ENCODE measurements at places on chromosomes 3 and 15.

DNA sequence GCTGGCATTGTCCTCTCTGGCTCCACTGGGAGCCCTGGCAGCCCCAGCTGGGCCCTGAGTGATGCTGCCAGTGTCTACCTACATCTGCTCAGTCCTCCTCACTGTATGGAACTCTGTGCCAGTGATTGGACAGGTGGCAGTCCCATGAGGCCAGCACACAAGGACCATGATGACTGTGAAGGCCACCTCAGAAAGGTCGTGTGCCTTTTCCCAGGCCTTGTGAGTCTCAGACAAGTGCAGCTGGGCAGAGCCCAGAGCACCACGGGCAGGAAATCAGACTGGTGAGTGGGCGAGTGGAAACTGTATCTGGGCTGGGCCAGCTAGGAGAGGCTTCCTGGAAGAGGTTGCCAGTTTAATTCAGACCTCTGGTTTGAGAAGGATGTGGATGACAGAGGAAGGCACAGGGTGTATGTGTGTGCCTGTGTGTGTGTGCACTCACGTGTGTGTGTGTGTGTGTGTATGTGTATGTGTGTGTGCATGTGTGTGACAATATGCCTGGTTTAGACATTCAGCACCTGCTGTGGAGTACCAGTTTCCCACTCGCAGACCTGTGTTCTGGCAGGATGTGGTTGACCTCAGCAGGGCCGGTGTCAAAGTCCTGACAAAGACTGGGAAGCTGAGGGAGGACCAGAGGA lies 7.0 kb downstream of the MAPKAPK3 start:
- DNase-seq, result no peak

DNA sequence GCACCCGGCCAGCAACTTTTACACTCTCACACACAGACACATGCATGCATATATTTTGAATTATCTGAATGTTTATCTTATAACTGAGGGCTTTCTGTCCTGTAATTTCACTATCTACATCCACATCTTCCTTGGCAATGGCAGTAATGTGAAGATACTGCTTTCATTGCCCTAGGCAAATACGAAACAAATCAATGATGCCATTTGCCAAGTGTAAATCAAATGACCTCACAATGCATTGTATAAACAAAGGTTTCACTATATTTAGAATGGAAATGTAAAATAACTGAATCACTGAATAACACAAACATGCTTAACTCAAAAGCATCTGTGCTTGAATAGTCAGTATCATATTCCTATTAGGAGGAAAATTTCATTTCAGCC lies 455.6 kb downstream of the TBL1XR1 start:
- no peak for DNase-seq

- no peak for DNase-seq
These were observed 34.7 kb downstream of the MOBP start for GRCh38 chr3:39501968-39502837.

GRCh38 chr3:187909866-187910265 lies 164.6 kb upstream of the BCL6 start:
- no peak for DNase-seq

GRCh38 chr15:58267051-58267450 lies 128.9 kb downstream of the AQP9 start:
- no peak for DNase-seq

DNA sequence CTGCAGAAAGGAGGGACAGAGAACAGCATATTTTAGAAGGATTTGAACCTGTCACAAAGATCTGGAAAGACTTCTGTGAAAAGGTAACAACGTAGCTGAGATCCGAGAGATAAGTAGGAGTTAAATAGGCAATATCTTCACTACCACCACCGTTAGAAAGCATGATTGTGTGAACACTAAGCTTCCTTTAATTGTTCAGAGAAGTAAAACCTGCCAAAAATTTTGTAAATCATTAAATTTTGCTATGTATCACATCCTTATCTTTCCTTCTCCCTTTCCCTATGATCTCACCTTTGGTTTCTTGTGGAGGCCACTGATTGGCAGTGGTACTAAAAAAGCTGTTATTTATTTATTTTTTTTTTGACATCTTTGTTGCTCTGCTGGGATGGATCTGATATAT lies 346.9 kb downstream of the NLGN1 start:
- DNase-seq, result no peak

- DNase-seq, result no peak
These were observed 16.4 kb downstream of the SLCO2A1 start for GRCh38 chr3:134013280-134013679.

DNA sequence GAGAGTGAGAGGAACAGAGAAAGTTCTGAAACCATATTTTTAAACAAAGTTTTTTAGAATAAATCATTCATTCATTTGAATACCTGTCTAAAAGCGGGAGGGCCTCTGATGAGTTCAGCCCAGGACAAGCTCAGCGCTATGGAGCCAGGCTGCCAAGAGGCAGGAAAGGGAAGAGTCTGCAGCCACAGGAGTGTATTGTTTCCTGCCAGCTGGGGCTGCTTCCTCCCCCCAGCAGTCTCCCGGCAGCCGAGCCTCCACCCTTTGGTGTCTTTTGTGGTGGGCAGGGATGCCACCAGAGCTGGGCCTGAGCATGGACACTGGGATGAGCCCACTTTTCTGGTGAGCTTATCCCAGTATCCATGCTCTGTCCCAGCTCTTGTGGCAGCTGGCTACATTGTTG lies 199.5 kb upstream of the TPRG1 start:
- no peak for DNase-seq

- DNase-seq, result no peak
These were observed 18.0 kb upstream of the CEP152 start for GRCh38 chr15:48828906-48829305.

DNA sequence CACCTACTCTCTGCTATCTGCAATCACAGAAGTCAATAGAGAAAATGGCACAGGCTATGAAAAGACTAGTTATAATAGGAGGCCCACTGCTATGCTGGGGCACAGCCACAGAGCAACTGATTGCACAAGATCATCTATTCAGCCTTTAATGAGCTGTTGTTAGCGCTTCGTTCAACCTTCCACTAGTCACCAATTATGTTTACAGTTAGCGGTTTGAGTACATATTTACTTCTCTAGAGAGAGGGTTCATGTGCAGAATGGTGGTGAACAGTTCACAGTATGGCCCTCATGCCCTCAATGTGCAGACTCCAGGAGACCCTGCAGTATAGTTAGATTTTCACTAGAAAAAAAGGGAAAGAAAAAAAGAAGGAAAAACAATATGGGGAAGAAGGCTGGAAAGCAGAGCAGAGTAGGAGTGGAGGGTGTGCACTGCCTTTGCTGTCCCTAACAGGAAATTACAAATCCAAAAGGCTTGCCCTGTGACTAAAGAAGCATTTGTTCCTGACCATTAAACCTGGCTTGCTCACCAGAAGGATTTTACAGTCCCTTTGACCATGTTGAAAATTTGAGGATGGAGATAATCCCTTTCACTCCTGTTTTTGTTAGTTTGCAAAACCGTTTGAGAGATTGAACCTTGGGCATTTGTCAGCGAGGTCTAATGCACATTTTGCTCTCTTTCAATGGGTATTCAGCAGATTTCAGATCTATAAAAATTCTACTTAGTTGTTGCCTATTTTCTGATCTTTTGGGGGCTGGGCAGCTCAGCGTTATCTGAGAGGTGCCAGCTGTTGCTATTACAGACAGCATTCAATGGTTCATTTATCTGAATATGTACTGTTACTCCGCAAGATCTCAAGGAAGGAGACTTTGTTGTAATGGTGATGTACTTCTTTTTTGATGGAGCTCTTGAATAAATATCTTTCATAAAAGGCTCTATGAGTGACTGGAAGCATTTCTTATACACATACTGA lies 296.1 kb downstream of the LSAMP start:
- no peak for DNase-seq

DNA sequence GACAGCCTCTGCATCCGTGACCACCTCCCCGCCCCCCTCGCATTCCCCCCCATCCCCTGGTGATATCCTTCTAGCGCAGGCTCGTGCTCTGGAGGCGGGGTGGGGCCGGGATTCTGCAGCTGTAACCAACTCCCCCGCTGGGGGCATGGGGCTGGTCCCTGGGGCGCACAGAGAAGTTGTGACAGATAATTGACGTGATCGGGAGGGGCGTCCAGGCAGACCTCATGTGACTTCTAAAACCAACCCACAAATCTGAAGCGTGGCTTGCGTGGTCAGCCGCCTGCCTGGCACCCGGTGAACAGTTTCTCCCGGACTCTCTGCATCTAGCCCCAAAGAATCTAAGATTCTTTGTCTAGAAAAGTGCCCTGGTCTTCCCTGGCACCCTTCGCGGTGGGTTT lies 100.6 kb upstream of the IGF1R start:
- DNase-seq, result no peak

DNA sequence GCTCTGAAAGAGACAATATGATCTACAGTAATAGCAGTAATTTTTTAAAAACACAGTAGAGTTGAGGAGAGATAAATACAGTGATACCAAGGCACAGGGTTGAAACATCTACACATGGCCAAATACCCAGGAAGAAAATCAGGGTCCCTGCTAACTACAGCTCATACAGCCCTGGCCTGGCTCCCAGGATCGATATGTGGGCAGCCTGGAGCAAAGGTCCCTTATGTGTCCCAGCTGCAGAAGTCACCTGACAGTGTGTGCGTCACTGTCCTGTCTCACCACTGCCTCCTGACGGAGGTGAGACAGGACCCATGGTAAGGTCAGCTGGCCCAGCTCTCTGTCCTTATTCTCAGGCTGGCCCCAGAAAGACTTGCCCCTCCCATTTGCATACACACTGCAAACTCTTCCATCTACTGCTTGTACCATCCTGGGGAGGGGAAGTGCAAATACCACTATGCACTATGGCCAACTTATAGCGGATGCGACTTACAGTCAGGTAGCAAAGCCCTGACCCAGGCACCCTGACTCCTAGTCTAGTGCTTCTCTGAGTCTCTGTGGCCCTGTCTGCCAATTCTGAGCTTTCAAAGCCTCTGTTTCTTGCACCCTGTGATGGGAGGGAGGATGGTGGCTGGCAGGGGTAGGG lies 22.0 kb upstream of the BCL2L10 start:
- DNase-seq, result no peak

DNA sequence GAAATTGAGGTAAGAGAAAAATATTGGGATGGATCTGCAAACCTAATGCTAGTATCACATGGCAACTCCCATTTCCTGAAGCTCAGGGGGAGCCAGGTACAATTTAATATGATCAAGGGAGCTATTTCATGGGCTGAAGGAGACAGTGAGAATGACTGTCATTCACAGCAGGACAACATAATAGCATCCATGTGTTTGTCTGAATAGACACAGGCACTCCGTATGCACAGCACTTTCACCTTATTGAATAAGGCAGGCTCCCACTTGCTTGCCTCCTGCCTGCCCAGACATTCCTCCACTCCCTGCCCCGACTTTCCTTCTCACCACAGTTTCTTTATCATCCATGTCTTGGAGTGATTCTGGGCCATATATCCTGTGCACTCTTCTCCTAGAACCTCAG lies 156.6 kb upstream of the SLC24A5 start:
- DNase-seq, result no peak

GRCh38 chr3:133383175-133383574 lies 16.7 kb upstream of the BFSP2 start:
- DNase-seq, result no peak

DNA sequence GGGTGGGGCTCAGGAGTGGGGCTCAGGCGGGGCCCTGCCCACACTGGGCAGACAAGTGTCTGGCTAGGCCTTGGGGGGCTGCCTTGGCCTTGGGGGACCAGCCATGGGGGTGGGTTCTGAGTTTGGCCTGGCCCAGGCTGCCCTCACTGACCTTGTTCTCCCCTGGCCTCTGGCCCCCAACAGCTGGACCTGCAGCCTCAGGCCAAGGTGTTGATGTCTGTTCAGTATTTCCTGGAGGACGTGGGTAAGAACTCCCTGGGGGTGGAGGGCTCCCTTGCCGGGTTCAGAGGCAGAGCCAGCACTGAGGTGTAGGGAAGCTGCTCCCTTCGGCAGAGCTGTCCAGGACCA lies 20.0 kb downstream of the PRKCD start:
- DNase-seq, result no peak

DNA sequence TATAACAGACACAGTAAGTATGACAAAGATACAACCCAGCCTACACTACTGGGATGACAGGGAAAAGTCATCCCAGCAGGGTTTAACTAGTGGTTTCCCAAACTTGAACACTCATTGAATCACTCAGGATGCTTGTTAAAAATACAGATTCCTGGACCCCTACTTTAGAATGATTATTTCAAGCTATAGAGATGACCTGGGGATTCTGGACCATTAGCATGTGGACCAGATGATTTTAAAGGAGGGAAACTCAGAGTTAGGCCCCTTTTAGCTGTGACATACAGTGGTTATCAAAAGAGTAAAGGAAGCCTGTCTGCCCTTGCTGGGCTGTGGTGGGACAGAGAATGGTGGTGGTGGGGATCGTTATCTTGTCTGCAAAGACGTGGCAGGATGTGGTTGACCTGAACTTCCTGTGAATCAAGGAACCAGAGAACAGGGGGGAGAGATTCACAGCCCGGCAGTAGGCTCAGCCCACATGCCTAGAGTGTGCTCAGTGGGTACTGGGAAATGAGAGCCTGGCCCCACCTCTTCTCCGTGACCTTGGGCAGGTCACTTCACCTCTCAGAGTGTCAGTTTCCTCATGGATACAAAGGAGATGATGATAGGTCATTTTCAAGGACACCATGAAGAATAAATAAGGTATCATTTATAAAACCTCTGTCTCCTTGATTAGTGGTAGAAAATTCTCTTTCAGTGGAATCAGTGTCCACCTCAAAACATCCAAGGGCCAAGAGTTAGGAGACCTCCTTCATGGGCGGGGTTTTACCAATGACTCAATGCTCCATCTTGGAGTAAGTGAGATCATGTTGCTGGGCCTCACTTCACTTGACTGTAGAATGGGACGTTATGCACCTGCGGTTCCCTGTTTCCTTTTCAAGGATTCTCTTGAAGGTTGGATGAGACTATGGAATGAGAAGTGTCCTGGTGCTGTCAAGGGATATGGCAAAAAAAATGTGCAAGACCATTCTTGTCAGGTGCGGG lies 306.5 kb downstream of the RPLP1 start:
- peak; percentile 77 for DNase-seq

GRCh38 chr3:139201446-139202225 lies 142.2 kb upstream of the MRPS22 start:
- no peak for DNase-seq

Measured in activated T-helper 1 cell treated with Interleukin-2 at 50 U/mL for 16 hours (primary cell).